ENCODE measurements at places on chromosomes 1 and 21.
A peak's percentile ranks its signal among the peaks of the same experiment; 100 is the strongest.

DNA sequence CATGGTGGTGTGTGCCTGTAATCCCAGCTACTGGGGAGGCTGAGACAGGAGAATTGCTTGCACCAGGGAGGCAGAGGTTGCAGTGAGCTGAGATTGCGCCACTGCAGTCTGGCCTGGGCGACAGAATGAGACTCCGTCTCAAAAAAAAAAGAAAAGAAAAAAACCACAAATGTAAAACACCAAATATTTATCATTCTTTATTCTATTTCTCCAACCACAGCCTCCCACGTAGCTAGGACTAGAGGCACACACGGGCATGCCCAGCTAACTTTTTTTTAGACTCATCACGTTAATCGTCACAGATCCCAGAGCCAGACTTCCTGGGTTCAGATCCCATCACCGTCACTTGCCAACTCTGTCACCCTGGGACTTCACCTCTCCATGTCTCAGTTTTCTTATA, 13.5 kb downstream of the DNAJC16 start:
- no peak for DNase-seq

- DNase-seq, result peak; percentile 11
Measured at GRCh38 chr21:37257511-37257966, 9.6 kb downstream of the VPS26C start.

GRCh38 chr1:28144203-28145135, 32.0 kb downstream of the PTAFR start:
- DNase-seq, result no peak

GRCh38 chr1:155910621-155911121, 478 bp downstream of the RIT1 start:
- no peak for DNase-seq

GRCh38 chr1:27070390-27071048, 57.9 kb upstream of the TENT5B start:
- DNase-seq, result no peak

DNA sequence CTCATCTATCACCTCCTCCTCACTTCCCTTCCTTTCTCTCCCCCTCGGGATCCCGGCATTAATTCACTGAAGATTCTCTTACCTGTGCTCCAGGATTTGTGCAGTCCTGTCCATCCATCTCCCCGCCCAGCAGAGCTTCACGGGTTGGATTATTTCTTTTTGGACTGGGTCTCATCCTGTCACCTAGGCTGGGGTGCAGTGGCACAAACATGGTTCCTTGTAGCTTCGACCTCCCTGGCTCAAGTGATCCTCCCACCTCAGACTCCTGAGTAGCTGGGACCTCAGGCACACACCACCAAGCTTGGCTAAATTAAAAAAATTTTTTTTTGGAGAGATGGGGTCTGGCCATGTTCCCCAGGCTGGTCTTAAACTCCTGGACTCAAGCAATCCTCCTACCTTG, 12.3 kb upstream of the CSF3R start:
- DNase-seq, result no peak

GRCh38 chr1:22534951-22535350, 28.3 kb upstream of the EPHA8 start:
- no peak for DNase-seq

GRCh38 chr1:21520899-21521716, 11.9 kb downstream of the ALPL start:
- peak; percentile 55 for DNase-seq

- DNase-seq, result no peak
Measured at GRCh38 chr1:10510520-10511493, 36.1 kb downstream of the PEX14 start.

- DNase-seq, result no peak
Measured at GRCh38 chr1:163171826-163172225, 30.9 kb downstream of the RGS5 start.

DNA sequence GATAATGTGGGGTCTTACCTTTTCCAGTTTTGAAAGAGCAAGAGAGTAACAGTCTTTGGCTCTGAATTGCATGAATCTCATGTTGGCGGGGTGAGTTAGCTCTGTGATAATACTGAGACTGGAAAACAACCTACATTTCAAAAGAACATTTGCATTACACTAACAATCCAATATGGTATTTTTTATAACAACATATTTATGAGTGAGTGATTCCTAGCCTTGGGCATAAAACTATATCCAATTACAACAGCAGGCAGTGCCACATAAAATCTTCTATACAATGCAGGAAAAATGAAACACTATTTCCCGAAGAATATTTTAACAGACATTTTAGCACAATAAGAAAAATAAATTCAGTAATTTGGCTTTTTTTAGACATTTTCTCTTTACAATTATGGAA, 303.0 kb downstream of the KCNT2 start:
- DNase-seq, result no peak

DNA sequence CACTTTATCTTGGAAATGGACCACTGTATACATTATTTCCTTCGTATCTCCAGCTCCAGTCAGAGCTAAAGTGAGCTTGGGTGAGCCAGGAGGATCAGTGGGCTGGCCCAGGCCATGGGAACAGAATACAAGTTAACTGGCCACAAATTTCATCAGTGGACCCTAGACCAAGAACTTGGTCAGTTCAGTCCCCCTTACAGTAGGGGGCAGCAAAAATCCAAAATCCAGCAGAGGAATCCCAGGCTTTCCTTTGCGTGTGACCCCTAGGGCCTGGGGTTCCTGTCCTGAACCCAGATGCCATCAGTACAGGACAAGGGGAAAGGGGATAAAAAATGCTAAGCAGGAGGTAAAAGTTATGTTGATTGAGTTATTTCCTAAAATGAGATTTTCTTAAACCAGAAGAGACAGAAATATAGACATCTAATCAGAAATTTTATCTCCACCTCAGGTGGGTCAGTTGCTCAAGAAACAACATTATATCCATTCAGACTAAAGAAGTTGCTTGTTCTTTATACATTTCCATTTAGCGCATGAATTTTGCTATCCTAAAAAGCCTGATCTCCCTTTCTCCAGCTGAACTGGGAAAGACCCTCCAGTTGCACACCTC, 24.1 kb upstream of the LCE5A start:
- DNase-seq, result no peak

- peak; percentile 20 for DNase-seq
Measured at GRCh38 chr1:84774669-84775534, 84.6 kb upstream of the SSX2IP start.

- no peak for DNase-seq
Measured at GRCh38 chr1:240282061-240282830, 190.6 kb downstream of the FMN2 start.

- no peak for DNase-seq
Measured at GRCh38 chr1:232579958-232580941, 49.7 kb downstream of the SIPA1L2 start.

GRCh38 chr1:22816803-22817202, 106.2 kb downstream of the EPHB2 start:
- no peak for DNase-seq

GRCh38 chr1:3910857-3911845, 11.1 kb upstream of the C1orf174 start:
- peak; percentile 81 for DNase-seq

DNA sequence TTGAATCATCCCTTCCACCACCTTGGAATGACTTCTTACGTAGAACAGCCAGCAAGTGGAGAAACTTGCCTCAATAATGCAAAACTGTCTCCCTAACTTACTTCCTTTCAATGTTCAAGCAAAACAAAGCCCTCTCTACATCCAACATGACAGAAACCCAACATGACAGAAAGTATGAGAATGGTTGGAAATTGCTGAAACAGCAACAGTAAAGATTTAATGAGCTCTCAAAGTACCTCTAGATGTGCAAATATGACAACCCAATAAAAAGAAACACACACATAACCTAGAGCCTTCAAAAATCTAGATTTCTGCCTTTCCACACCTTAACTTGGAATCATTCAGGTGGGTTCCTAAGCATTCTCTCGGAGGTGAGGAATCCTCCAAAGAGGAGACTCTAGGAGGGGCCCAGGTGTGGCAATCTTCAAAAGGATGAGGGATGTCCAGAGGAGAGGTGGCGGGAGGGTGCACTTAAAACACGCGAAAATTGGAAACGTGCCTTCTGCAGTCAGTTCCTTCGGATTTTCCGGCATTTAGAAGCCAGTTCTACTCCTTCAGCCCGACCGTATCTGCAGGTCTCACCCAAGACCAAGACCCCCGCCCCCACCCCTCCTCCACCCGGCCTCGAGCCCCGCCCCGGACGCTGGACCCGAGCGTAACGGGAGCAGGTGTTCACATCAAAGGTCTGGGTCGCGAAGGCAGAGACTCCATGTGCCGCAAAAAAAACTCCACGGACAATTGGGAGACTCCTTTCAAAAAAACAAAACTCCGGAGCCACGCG, 996 bp upstream of the MGST3 start:
- no peak for DNase-seq

GRCh38 chr1:56202186-56202585, 377.2 kb downstream of the PLPP3 start:
- no peak for DNase-seq

GRCh38 chr1:99003581-99004253, 944 bp downstream of the PLPPR5 start:
- DNase-seq, result peak; percentile 17

- DNase-seq, result no peak
Measured at GRCh38 chr1:38568061-38568857, 291.3 kb downstream of the RRAGC start.

DNA sequence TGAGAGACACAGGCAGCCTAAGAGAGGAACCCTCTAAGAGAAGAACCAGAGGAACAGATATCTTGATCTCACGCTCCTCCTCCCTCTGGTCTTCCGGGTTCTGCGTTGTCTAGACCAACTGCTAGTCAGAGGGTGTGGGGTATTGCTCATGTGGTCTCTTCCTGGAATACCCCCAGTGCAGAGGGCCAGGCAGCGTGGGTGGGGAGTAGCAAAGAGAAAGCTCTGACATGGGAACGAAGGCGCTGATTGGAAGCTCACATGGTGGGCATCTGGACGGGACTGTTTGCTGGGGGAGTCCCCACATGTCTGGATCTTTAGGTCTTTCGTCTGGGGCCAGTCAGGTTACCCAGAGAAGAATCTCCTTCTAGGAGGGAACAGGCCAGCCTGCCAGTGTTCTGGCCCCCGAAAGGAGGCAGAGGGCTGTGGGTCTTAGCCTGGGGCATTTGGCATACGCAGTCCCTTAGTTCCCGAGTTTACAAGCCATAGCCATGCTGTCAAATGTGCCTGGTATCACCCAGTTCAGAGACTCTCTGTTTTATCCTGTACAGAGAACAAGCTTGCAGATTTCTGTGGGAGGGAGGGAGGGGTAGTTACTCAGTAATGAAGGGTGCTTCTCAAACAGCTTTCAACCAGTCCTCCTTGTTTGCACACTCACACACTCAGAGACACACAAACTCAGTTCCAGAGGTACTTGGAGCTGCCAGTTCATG, 18.3 kb upstream of the IL6R start:
- DNase-seq, result no peak

- DNase-seq, result no peak
Measured at GRCh38 chr1:224180783-224181452, 2.1 kb upstream of the DEGS1 start.

GRCh38 chr1:53733975-53734649, 4.9 kb downstream of the GLIS1 start:
- DNase-seq, result no peak
